ENCODE measurements at places on chromosomes 3 and 15.

DNA sequence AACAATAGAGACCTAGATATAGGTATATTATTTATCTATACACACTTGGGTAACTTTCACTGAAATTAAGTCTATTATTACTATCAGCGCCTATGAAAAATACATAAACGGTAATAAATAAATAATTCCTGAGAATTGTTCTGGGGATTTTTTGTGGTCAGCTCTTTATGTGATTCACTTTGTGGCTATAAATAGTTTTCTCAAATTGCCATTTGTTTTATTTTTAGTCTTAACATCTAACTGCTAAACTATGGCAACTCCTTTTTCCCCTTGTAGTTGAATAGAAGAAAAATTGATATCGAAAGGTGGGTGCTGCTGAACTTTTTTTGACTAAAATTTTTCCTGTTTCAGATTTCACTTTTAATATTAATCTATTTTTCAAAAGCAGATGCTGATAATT lies 189.0 kb downstream of the VGLL3 start:
- DNase-seq: no peak

DNA sequence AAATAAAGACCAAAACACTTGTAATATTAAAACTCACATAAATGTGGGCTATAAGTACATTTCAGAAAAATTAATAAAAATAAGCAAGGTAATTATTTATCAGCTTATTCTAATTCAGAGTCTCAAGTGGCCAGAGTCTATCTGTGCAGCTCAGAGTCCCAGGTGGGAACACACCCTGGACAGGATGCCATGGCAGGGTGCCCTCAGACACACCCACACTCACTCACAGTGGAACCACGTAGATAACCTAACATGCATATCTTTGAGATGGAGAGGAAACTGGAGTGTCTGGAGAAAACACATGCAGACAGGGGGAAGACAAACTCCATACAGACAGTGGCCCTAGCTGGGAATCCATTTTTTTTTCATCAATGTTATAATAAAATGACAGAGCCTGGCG lies 37.2 kb downstream of the FSIP1 start:
- no peak for DNase-seq

DNA sequence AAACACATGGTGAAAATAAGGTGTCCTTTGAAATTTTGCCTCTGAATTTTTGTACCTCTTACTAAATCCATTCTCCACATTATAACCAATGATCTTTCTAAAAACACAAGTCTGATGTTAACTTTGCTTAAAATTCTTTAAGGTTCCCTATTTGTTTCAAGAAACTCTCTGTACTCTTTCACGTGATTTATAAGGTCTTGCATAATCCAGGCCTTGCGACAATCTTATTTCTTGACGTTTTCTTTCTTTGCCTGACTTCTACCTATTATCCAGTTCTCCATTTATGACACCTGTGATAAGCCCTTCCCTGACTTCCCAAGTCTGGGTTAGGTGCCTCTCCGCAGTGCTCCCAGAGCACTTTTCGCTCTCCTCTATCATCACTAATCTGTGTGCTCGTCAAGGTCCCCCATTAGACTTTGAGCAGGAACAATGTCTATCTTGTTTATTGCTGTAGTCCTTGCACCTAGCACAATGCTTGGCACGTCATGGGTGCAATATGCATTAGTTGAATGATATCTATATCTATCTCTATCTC lies 24.3 kb upstream of the KPNA1 start:
- DNase-seq: no peak

DNA sequence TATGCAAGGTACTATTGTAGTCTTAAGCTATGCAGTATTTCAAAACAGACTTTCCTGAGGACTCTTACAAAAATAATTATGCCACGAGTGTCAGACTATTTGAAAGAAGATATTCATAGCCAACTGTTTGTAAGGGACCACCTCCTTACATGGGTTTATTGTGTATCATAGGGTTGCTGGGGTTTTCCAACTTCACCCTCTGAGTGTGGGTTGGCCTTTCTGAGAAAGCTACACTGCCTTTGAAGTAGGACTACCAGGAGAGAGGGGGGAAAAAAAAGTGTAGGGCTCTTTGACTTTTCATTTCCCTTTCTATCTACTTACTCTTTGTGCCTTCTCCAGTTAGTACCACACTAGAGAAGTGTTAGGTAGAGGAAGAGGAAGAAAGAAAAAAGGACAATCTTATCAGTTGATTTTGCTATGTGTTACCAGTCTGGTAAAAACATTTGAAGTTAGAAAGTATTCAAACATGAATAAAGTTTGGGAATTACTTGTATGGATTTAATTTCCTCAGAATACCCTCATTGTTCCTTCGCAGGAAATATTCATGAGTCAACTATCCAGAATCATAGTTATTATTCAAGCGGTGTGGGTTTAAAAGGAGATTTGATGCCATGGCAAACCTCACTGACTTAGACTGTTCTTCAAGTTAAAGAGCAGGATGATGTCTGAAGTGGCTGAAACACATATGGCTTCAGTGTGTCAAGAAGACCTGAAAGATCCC lies 329.3 kb upstream of the THBS1 start:
- no peak for DNase-seq

- DNase-seq: no peak
Measured at GRCh38 chr15:64472161-64472560, 11.8 kb downstream of the ZNF609 start.

GRCh38 chr15:40398413-40398873 lies 7.2 kb upstream of the IVD start:
- no peak for DNase-seq

DNA sequence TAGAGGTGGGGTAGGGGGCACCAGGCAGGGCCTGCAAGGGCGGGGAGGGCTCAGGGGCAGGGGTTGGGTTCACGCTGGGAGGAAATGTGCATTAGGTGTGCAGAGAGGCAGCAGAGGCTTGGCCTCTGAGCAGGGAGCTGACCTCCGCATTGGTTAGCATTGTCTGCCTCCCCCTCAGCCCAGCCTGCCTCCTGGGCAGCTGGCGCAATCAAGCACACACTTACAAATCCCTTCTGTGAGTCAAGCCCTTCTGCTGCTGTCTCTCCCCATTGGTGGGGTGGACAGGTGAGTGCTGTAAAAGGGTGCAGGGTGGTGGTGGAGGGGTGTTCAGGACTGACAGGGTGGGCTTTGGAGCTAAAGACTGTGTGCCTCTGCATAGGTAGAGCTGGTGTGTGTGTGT lies 9.3 kb downstream of the LOXL1 start:
- no peak for DNase-seq

- DNase-seq: no peak
Measured at GRCh38 chr15:79431636-79432344, at the start of gene MINAR1. Gene MINAR1 (plus strand): TSS chr15:79432336. CDS start chr15:79456148, 23,812 bp downstream.

DNA sequence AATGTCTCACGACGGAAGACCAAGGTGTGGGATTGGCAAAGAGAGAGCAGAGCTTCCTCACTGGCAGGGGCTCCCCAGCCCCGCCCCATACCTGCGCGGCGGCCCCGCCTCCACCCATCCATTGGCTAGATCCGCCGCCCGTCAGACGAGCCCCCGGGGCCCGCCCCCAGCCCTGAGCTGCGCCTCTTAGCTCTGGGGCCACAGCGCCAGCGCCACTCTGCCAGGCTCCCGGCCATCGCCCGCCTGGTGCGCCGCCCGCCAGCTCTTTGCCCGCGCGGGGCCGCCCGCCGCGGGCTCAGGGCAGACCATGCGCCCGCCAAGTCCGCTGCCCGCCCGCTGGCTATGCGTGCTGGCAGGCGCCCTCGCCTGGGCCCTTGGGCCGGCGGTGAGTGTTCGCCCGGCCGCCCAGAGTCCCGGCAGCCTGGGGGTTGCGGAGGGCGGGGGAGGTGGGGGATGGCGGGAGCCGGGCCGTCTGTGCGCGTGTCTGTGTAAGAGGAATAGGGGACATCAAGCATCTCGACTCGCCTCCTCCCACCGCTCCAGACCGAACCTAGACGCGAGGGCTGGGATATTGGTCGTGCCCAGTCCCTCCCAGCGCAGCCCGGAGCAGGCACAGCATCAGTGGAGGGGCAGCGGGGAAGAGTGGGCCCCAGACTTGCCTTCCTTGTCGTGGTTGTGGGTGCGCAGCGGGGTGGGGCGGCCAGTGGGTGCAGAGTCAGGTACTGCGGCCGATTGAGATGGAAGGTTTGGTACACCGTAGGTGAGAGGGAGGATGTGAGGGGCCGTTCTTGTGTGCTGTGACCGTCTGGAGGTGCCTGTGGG lies at the start of gene VIPR1:
Gene VIPR1 (plus strand): TSS at position 215 of the 822 bp plus-strand sequence. CDS start 93 bp downstream, at position 308.
- peak; percentile 93 for DNase-seq

GRCh38 chr15:58329781-58330671 lies 101.8 kb upstream of the LIPC start:
- no peak for DNase-seq

GRCh38 chr15:74025436-74025835 lies 30.9 kb downstream of the PML start:
- no peak for DNase-seq

DNA sequence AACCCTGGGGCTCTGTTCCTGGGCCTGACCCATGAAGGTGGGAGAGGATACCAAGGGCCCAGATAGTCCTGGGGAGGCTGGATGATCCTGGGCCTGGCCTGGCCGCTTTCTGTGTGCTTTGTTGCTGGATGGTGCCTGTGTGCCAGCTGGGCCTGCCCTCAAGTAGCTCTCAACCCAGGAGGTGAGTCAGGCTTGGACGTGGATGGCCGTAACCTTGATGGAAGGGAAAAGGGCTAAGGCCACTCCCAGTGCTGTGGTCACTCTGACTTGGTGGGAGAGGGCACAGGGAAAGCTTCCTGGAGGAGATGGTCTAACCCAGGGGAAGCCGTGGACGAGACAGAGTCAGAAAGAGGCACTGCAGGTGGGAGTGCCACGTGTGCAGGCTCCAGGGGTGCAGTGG lies 9.4 kb downstream of the TMEM43 start:
- no peak for DNase-seq

DNA sequence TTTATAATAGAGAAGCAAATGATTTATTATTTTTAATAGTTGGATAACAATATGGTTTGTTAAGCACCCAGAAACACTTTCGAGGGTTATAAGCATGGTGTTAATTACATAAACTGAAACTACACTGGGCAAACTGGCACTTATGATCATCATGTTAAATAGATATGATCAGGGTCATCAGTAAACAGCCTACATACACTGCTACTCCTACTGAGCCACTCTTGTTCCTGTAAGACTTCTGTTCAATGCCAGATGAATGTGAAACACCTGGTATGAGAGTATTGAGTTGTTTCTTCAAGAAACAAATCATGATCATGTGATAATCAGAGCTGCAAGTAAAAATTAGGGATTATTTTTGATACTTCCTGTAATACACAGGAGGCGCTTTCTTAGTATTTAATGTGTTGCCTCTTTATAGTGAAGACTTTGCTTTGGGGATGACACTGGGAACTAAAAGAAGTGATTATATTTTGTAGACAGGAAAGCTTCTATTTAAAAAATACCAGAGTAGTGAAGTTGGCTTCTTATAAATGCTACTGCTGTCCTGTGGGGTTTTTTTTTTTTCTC lies 32.3 kb upstream of the UTS2B start:
- no peak for DNase-seq

- DNase-seq: no peak
Measured at GRCh38 chr3:120462409-120462959, 11.7 kb upstream of the FSTL1 start.

GRCh38 chr3:149581681-149582370 lies 76.0 kb downstream of the WWTR1 start:
- DNase-seq: no peak

- DNase-seq: no peak
Measured at GRCh38 chr3:141123677-141124410, 72.7 kb downstream of the SPSB4 start.

DNA sequence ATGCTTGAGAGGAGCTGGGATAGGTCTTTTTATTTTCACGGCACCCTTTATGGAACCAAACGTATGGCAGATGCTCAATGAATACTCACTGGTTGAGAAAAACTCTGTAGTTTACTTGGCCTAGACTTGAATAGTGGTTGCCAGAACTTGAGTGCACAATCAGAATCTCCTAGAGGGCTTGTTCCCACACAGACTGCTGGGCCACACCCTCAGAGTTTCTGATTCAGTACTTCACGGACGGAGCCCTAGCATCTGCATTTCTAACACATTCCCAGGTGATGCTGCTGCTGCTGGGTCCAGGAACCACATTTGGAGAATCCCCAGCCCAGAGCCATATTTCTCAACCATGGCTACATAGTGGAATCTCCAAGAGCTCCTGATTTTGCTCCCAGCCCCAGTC lies 24.6 kb downstream of the CA12 start:
- DNase-seq: no peak

DNA sequence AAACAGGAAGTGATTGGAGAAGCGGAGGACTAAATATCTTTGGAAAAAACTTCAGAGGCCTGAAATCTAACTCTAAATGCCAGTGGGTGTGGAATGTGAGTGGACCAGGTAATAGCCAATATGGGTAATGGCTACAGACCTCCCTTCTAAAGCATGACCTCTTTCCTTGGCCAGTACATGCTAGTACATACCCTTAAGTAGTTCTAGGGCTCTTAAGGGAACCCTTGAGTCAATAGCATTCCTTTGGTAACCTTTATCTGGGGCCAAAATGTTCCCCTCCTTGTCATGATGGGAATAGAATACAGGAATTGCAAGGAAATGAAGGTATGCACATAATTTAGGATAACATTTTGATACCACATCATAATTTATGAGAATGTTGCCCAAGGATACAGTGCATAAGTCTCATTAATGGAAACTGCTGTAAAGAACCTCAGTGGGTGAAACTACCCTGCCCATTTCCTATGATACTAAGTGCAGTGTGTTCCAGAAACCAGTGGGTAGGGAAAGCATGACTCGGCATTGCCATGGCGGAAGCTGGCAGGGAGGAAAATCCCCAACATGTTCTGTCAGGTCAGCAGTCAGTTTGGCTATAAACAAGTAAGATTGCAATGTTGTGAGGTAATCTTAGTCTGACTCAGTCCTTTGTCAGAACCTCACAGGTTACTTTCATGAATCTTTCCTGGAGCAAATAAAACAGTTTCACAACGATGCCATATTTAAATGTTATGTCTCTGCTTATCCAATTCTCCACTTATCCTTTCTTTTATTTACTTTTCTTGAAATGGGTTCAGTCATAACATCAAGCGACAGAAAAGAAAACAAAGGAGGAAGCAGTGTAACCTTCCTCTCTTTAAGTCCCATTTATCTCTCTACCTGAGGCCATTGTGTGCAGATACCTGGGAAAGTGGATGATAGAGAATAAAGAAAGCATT lies 23.5 kb upstream of the RAP2B start:
- DNase-seq: no peak

GRCh38 chr3:46467562-46467961 lies 2.9 kb upstream of the LTF start:
- DNase-seq: no peak

- peak; percentile 79 for DNase-seq
Measured at GRCh38 chr3:13011573-13012220, 61.5 kb downstream of the IQSEC1 start.

DNA sequence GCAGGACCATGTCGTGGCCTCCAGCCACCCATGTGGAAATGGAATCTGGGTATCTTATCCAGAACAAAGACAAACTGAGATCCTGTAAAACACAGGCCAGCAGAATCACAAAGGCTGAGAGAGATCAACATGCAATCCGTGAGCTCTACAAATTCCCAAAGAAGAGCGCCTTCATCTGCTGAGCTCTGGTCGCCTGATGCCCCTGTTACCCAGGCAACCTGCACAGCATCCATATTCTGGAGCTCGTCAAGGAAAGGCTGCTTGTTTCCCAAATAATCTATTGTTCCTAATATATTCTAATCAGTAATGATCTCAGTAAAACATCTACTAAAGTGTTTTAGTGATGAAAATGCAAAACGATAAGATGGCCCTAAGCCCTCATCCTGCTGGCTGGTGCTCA lies 133.6 kb downstream of the OCA2 start:
- no peak for DNase-seq

GRCh38 chr15:64837502-64837901 lies 4.2 kb upstream of the PLEKHO2 start:
- peak; percentile 21 for DNase-seq
